ENCODE measurements at places on chromosomes 12 and 14.

GRCh38 chr14:75658957-75659356 lies 1.7 kb downstream of the ERG28 start:
- no peak for DNase-seq

GRCh38 chr14:73462048-73462715 lies 3.8 kb upstream of the NUMB start:
- no peak for DNase-seq

DNA sequence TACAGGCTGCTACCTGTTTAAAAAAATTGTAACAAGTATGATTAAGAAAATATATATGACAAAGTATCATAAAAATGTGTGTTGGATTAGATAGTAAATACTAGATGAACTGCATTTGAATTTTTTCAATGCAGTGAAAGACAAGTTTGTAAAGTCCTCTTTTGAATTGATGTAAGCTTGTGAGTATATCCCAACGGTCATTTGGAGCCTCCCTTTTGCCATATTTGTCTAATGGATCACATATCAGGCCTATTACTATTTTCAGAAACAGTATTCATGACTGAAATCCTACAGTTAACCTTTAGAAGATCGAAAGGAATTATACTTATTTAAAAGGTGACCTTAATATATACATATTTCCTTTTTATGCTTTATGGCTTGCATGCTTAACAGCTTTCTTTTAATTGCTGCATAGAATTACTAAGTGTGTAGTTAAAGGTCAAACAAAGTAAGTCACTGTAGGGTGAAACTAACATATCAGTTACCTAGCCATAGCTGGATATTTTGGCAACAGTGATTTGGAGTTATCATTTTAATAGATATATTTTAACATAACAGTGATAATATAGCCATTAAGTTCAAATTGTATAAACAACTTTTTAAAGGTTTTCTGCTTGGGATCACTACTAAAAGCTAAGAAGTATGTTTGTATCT lies 53.6 kb downstream of the USP15 start:
- DNase-seq: no peak

DNA sequence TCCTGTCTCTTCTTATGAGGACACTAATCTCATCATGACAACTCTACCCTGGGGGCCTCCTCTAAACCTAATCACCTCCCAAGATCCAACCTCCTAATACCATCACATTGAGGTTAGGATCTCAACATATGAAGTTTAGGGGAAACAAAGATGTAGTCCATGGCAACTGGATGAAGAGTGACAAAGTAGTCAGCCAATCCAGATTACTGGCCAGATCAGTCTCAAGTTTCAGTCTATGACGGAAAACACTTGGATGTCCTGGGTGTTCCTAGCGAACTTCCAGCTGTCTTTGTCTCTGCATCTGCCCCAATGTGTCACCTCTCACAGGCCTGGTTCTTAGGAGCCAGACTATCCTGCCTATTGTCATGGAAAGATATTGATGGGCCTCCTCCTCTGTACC lies 630.8 kb downstream of the AACS start:
- DNase-seq: no peak

GRCh38 chr12:121805171-121806008 lies 1.6 kb downstream of the SETD1B start:
- peak; percentile 83 for DNase-seq

DNA sequence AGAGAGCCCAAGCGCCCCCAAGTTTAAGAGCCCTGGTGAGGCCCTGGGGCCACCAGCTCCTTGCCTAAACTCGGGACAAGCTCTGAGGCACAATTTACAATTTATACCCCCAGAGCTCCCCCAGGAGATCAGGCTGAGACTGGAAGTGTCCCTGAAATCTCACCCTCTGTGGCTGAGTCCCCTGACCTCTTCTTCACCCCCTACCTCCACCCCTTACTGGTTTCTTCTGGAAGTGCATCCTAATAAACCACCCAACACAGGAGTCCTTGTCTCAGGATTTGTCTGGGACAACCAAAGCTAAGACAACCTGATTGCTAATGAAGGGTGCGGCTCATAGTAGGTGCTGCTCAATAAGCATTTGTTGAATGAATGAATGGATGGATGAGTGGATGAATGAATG lies 206.4 kb downstream of the BCL11B start:
- no peak for DNase-seq

GRCh38 chr14:76305268-76305826 lies 70.6 kb upstream of the ESRRB start:
- DNase-seq: no peak

DNA sequence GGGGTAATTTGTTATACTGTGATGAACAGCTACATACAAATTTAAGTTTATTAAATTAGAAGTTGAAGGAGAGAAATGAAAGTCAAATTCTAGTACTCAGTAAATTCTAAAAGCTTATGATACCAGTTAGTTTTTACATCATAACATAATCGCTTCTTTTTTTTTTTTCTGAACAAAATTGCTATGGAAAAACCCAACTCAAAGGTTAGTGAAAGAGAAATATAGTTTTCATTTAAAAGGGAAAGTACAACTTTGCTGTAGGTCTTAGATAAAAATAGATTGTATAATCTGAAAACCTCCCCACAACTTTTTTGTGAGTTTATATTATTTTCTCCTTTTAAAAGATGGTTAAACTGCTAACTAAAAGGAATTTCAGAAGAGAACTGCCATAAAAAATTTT lies 53.7 kb upstream of the LRRK2 start:
- DNase-seq: no peak

- no peak for DNase-seq
These were observed 6.6 kb upstream of the NOP2 start for GRCh38 chr12:6574576-6575295.

DNA sequence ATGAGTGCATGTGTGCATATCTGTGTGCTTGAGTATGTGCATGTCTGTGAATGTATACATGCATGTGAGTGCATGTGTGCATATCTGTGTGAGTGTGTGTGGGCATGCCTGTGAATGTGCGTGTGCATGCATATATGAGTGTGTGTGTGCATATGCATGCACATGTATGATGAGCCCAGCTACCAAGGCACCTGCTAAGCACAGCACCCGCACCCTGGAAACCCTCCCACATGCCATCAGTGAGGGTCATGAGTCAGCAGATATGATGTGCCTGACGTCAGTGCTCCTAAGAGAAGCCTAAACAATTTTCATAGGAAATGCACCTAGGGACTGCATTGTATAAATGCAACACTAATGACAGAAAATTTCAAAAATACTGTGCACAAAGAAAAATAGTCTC lies 151.1 kb downstream of the KIF26A start:
- DNase-seq: no peak

DNA sequence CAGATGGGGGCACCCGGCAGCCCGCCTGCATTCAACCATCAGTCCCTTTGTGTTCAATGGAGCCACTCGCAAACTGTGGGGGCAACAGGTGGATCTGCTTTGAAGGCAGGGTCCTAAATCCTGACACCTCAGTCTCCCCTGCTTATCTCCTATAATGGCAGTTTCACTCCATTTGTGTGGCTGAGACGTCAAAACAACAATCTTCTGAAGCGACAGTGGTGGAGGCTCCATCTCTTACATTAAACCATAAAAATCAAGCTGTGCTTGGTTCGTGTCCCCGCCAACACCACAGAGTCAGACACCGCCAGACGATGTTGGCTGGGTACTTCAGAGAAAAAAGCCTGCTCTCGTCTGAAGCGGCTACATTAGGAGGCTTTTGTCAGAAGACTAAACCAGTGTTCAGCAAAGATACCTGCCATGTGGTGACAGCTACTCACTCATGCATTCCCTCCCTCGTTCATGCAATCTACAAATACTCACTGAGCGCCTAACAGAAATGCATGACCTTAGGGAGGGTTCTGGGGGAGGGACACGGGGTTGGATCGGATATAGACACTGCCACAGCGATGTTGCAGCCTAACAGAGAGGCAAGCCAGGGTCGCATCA lies 253.9 kb downstream of the FOXN3 start:
- no peak for DNase-seq

GRCh38 chr12:11765817-11766794 lies 116.6 kb downstream of the ETV6 start:
- peak; percentile 83 for DNase-seq

- DNase-seq: no peak
These were observed 241.1 kb upstream of the ABCD2 start for GRCh38 chr12:39860695-39861094.

DNA sequence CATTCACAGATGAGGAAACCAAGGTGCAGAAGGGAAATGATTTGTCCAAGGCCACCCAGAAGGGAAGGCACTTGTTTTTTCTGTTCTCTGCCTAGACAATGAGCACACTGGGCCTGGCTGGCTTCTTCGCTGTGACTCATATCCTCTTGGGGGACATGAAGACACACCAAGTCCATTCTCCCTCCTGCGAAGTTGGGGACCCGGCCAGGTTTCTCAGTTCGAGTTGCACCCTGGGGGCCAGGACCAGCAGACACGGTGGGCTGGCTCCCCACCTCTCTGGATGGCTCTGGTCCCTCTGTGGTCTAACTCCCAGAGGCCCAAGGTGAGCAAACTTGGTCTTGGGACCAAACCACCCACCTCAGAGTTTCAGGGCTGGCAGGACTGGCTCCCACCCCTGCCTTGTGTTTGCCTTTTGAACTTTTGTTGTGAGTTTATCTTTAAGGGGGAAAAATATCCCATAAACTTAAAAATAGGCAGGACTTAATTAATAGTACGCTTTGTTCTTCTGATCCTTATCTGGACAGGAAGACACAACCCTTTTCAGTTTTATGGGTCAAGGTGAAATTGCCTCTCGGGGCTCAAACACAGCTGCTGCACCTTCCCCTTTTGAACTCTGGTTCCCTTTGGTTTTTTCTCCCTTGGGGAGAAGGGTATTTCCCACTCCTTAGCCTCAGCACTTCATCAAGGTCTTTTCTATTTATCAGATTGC lies 9.0 kb upstream of the MLEC start:
- no peak for DNase-seq

DNA sequence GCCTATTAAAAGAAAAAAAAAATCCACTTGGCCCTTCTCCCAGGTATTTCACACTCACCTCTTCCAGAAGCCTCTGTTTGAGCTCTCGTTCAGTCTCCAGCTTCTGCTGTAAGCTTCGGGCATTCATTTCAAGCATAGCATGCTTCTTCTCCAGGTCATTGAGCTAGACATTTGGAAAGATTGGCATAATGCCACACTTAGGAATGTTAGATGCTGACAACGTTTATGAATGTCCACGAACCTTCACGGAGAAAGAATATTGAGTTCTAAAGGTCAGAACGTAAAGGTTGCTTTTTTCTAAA lies 60.5 kb downstream of the PRKAB1 start:
- no peak for DNase-seq

DNA sequence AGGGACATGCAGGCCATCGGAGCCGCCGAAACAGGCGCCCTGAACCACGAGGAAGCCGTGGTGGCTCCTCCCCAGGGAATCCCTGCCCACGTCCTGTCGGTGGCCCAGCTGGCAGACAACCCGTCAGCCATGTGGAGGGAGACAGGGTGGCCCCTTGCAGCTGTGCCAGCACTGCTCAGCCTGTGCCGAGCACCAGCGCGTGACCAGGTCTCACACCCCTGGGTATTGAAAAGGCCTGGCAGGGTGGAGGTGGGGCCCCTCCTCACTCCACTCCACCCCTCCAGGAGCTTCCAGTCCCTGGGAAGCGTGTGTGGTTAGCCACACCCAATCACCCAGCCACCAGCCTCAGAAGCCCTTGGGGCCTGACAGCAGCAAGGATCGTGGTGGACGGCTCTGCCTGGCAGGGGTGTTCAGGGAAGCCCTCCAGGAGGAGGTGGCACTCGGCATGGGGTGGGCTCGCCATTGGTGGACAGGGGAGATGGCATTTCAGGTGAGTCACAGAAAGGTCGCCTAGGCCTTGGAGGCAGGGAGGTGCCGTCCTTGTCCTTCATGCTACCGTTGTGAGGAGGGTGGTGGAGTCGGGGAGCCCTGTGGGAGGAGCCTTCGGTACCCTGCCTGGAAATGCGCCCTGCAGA lies 12.3 kb upstream of the DLK1 start:
- DNase-seq: no peak

- no peak for DNase-seq
These were observed 210.4 kb downstream of the ANO6 start for GRCh38 chr12:45426294-45426693.

DNA sequence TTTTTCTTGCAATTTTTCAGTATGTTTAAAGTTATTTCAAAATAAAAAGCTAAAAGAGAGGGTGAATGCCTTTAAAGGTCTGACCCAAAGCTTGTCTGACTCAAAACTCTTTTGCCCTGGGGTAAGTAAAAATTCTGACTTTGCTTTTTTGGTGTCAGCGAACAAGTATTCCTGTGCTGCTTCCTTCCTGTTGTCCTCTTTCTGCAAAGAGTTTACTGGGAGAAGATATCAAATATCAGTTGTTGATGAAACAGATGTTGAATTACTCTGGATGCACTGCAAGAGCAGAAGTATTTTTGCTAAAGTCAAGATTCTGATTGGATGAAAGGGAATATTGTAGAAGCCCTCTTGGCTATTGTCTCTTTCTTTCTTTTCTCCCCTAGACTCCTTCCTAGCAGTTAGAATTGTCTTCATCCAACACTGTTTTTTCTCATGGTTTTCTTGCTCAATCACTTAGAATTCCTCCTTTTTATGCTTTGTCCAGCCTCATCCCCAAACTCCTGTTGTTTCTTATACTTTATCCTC lies 62.0 kb downstream of the DACT1 start:
- DNase-seq: no peak

Measured in spleen (tissue), 13 donors.